Stimulated activated CD8-positive, alpha-beta memory T cell treated with anti-CD3 and anti-CD28 coated beads, Interleukin-15, amount 100 ng/mL, for 4 hours (primary cell): ENCODE measurements at places on chromosomes 12 and 14.
A peak's percentile ranks its signal among the peaks of the same experiment; 100 is the strongest.

DNA sequence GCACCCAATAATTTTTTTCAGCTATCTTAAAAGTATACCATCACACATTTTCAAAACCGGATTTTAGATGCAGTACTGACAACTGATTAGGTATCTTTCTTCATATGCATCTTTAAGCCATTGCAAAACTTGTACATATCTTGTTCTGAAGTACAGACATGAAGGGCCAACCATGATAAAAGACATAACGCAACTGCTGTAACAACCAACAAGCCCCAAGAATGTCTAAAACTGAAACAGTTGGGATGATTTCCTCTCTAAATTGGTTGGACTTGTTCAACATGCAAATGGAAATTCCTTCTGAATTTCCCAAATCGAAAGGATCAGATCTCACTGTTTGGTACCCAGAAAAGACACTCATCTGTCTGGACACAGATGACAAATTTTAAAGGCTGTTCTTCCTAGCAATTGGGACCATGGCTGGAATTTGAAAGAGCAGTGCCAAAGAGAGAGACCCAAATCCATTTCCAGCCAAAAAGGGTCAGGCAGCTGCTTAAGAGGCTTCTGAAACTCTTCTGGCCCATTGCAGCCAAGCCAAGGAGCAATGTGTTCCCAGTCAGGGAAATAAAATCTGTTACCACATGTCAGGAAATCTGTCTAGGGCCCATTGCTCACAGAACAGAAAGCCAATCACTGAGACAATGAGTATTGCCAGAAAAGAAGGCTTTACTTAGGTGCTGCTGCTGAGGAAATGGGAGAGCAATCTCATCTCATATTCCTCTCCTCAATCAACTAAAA is 1122.4 kb upstream of the USP15 start:
- DNase-seq: no peak

DNA sequence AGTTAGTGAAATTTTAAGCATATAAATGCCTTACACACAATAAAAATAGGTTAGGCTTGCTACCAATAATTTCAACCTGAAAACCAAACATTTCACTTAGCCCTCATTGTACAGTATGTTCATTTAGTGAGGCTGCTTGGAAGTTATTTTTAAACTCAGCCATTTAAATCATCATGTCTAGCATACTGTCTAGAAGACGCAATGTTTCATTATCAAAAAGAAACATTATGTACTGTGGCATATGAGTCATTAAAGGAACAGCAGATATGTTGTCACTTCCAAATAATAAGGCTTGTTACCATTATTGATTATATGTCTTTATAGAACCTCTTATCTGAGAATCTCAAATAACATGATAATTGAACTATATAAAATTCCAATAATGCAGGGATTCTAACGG is 304.7 kb downstream of the RMST start:
- DNase-seq: no peak

DNA sequence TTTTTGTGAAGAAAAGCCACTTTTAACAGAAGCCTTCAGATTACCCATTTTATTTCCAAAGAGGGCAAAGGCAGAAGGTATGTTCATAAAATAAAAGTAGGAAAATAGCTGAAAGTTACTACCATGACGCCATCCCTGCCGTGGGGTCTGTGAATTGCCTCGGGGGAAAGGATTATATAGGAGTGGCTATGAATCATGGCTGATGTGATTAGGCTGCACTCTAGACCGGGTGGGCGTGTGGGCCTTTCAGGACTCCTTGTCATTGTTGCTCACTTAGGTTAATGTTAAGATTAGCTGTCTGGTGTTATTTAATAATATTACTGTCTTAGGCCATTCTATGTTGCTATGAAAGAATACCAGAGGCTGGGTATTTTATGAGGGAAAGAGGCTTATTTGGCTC is 195.5 kb downstream of the EGLN3 start:
- no peak for DNase-seq

- DNase-seq: no peak
Measured at GRCh38 chr12:121872546-121873215, 14.0 kb upstream of the HPD start.

DNA sequence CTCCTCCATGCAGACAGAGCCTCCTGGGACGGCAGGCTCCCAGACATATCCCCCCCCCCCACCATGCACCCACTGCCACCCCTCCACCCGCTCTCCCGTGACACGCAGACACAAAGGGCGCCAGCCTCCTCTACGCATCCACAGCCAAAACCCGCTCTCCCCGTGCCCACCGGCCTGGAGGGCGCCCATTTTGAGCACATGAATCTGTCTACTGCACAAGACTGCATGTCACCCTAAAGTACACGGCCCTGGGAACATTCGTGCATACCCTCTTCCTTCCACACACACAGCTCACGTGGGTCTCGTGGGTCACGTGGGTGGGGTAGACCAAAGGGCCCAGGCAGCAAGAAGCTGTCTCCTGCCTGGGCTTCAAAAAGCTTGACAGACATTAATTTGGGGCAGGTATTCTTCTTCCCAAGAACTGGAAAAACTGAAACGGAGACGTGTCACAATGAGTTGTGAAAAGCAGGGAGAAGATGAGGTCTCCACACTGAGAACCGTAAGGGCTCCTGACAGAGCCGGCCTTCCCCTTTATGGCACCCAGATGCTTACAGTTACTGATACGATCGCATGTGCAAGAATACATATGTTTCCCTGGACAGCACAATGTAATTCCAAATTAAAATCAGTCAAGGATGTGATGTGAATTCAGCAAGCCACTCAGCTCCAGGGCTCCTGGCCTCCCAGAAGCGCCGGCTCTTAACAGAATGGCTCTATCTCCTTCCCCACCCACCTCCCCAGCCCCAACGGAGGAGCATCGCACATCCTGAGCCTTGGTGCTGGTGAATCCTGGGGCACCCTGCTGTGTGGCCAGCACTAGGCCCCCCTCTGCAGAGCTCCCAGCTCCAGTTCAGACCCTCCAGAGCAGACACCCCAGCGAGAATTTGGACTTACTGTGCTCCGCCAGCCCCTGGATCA is 1.9 kb downstream of the TGFB3 start:
- no peak for DNase-seq

GRCh38 chr12:122686538-122686937 is 16.6 kb downstream of the HCAR2 start:
- no peak for DNase-seq

GRCh38 chr14:102838501-102838900 is 61.3 kb downstream of the TRAF3 start:
- DNase-seq: no peak

- DNase-seq: no peak
Measured at GRCh38 chr12:12999271-12999958, 650 bp downstream of the HEBP1 start.

DNA sequence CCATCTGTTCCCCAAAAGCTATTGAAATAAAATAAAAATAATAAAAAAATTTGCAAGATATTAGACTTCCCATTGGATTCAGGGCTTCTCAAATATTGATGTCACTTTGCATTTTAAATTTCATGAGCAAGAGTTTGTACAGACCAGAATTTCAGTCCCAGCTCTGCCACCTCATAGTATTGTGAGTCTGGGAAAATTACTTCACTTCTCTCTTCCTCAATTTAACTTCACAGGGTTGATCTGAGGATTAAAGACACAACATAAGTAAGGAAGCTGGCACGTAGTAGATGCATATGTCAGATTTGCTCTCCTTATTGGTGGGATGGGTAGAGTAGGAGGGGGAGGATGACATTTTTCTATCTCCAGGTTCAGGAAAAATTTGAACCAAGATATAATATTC is 32.8 kb downstream of the COX8C start:
- DNase-seq: no peak

DNA sequence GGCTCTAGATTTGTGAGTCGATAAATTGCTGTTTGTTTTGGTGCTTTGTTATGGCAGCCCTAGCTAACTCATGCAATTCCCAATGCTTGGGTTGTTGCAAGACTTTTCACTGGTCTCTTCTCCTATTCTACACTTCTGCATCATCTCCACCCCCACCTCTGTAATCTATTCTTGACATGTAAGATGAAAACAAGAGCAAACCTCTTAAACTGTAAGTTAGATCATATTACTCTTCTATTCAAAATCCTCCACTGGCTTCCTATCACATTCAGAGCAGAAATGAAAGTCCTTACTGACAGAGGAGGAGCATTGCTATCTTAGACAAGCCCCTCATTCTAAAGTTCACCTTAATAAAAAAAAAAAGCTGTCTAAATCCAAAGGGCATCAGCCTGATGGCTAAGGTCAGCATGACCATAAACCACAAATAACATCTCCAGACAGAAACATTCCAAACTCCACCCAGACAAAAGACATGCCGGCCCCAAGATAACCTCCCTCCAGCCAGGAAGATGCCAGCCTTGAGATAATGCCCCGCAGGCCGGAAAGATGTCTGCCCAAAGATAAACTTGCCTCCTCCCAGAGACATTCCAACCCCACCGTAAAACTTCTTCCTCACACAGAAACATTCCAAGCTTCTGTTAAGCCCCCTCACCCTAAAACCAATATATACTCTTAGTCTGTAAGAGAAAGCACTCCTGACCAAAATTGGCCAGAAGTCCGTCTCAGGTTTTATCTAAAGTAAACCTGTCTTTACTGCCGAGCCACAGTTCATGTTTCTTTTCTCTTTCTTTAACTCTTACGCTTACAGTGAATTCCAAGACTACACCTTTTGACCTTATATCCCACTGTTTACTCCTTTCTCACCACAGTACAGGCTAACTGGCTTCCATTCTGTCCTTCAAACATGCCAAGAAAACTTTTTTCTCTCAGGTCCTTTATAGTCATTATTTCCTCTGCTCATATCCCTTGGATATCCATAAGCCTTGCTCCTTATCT is 308.9 kb downstream of the KCNH5 start:
- no peak for DNase-seq

GRCh38 chr12:95474660-95474958 is 657 bp downstream of the METAP2 start:
- DNase-seq: no peak

DNA sequence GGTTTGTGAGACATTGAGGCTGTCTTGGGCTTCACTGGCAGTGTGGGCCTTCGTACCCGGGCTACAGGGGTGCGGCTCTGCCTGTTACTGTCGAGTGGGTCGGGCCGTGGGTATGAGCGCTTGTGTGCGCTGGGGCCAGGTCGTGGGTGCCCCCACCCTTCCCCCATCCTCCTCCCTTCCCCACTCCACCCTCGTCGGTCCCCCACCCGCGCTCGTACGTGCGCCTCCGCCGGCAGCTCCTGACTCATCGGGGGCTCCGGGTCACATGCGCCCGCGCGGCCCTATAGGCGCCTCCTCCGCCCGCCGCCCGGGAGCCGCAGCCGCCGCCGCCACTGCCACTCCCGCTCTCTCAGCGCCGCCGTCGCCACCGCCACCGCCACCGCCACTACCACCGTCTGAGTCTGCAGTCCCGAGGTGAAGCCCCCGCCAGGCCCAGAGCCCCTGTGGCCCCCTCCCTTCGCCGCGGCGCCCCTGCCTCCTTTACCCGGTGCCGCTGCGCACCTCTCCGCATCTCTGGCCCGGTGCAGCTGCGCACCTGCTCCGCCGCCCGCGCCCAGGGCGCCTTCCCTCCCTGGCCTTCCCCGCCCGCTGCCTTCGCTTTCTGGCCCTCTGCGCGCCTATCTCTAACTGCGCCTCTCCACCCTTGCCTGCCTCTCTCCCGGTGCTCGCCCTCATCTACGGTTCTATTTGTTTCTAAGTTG is at the start of gene ENO2:
TSS of gene ENO2 (plus strand) at position 335 of the 701 bp plus-strand sequence. CDS start 1,253 bp downstream, outside the sequence.
- DNase-seq: peak; percentile 79

DNA sequence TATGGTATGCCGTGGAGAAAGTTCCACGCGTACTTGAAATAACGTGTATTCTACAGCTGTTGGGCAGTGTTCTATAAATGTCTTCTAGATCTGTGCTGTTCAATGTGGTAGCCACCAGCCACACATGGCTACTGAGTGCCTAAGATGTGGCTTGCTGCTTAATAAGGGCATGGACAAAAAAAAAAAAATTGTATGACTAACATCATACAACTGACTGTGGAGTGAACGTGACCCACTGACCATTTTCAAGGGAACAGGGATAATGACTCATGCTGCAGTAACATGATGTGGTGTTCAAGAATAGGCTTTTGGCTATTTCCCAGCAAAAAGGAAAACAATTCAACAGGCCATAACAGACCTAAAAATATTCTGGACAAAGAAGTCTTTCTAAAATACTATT is 13.0 kb downstream of the ATG14 start:
- no peak for DNase-seq

GRCh38 chr14:36952689-36953088 is 219.7 kb downstream of the SLC25A21 start:
- no peak for DNase-seq

DNA sequence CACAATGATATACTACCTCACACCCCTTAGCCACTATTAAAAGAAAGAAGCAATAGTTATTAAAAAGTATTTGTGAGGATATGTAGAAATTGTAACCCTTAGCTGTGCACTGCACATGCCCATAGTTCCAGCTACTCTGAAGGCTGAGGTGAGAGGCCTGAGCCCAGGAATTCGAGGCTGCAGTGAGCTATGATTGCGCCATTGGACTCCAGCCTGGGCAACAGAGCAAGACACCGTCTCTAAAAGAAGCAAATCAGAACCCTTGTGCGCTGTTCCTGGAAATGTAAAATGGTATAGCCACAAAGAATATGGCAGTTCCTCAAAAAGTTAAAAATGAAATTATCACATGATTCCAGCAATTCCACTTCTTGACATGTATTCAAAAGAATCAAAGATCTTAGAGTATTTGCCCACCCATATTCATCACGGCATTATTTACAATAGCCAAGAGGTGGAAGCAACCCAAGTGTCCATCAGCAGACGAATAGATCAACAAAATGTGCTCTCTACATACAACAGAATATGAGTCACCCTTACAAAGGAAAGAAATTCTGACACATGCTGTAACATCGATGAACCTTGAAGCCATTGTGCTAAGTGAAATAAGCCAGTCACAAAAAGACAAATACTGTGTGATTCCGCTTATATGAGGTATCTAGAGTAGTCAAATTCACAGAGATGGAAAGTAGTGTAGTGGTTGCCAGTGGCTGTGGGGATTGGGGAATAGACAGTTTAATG is 23.7 kb upstream of the YLPM1 start:
- DNase-seq: no peak

- no peak for DNase-seq
Measured at GRCh38 chr12:30732954-30733637, 21.7 kb downstream of the CAPRIN2 start.

- no peak for DNase-seq
Measured at GRCh38 chr12:26979733-26980132, 34.5 kb downstream of the TM7SF3 start.

GRCh38 chr14:23939607-23940326 is 13.8 kb upstream of the DHRS4 start:
- no peak for DNase-seq

- DNase-seq: no peak
Measured at GRCh38 chr12:70120970-70121369, 122.3 kb upstream of the CNOT2 start.
